ENCODE measurements at places on chromosomes 4 and X.

GRCh38 chr4:146132445-146132844, 43.1 kb upstream of the LSM6 start:
- DNase-seq = no peak

DNA sequence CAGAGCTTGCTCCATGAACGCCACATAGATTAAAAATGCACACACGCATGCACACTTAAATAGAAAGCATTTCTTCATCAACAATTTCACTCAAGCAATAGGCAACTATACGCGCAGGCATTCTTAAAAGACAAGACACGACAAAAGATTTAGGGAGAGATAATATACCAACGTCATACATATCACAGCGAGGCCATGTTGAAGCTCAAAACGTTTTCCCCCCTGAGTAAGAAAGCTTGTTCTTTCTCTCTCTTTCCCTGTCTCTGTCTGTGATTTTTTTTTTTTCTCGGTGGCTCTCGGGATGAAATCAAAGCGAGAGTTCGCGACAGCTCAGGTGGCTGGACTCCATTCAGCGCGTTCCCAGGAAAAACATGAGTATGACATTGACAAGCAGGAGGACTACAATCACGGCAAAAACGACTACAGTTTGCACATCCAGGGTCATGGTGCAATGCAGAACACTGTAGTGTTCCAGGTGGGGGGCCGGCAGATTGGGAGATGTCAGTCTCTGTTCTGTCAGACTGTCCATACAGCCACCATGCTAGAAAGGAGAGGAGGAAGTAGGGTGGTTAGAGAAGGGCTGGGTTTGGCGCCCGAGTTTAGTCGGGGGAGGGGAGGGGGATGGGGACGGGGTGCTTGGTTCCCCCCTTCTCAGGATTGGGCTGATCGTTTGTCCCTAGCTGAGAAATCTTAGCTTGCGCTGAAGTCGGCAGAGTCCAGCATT, 30.7 kb downstream of the ARHGEF9 start:
- no peak for DNase-seq

GRCh38 chrX:19885732-19886131, 1.7 kb downstream of the SH3KBP1 start:
- DNase-seq = no peak

DNA sequence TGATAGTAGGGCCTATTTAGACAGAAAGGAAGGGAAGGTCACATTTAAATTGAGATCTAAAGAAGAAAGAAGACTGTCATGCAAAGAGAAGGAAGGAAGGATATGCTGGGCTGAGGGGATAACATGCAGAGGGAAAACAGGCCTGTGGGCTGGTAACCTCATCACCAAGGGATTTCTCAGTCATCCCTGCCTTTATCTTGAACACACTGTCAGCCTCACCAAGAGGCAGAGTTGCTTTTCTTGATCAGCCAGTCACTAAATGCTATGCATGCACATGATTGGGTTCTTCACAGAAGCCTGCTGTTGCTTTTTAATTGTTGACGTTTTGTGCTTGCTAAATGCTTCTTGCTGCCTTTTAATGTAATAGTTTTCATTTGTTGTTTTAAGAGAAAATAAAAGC, 113.0 kb downstream of the ARHGAP24 start:
- DNase-seq = peak; percentile 10

DNA sequence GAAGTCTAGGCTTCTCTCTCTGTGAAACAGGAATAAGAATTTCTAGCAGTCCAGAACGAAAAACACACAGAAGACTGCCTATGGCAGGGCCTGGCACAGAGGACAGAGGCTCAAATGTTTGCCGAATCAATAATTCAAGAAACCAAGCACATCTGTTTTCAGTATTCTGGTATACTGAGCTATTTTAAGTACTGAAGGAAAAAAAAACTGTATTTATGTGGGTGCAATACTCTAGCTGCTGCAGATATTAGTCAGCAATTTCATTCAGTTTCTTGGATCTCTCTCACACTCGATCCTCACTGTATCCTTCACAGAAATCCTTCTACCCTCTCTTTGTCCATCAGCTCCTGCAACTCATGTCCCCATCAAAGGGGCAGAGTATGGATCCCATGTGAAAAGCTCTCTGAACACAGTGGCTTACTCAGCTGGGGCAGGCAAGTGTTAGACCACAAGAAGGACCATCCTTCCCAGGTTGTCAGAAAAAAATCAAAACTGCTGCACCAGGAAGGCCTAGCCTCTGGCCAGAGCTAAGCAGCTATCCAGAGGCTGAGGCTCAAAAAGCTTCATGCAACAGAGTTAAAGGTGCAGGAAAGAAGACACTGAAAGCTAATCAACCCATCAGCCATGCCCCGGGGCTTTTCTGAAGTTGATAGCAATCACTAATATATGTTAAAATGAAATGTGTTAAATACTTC, 9.1 kb upstream of the USO1 start:
- no peak for DNase-seq

DNA sequence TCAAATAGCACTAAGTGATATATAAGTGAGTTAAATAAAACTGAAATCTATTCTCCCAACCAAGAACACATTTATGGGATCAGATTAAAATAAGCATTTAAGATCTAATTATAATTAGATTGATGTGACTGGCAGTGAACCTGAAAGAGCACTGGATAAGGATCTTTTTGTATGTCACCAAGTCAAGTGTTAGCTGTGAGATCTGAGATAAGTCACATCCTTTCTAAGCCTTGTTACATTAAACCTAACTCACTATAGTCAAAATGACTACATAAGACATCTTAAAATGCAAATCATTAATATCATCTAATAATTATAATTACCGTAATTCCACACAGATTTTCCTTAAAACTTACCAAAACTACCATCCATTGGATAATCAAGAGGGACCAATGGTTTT, 1.6 kb downstream of the CCNA2 start:
- DNase-seq = no peak

GRCh38 chr4:149277705-149278104, 537.9 kb downstream of the IQCM start:
- DNase-seq = no peak

- no peak for DNase-seq
These were observed 133.3 kb upstream of the MBNL3 start for GRCh38 chrX:132622130-132622529.

- DNase-seq = no peak
These were observed 500.1 kb downstream of the PCDH18 start for GRCh38 chr4:137032222-137032621.

DNA sequence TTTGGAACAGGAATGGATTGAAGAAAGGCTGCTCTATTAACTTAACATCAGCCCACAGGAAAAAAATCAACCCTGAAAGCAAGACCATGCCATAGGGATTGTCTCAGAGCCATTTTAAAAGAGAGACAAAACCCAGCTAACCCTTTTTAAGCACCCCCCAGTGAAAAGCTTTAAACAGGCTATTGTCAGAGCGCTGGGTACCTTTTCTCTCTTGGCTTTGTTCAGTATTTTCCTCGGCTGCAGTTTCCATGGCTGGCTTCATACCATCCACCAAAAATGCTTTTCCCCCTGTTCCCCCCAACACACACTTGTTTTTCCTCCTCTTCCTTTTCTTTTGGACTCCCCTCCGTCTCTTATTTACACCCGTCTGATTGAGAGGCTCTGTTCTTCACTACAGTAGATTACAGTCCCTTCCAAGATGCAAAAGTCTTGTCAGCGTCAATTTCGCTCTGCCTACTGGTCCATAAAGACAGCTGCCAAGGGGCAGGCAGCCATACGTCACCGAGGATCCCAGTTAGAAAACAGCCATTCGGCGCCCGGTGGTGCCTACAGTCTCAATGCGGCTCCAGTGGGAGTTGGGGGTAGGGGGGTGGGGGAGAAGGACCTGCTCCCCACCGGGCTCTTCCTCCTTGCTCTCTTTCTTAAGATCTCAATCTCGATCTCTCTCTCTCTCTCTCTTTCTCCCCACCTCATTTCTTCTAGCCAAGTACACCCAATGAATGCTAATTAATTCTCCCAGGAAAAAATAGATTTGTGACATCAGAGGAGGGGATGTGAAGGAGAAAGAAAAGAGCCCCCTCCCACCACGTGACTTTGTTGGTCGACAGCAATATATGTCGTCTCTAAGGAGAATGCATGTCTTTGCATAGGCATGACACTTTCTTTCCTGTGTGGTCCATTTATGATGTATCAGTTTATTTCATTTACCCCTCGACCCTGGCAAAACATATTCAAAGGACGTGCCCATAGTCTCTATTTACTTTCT, at the start of gene GPM6B:
Gene GPM6B (minus strand): TSS at position 451 of the 985 bp plus-strand sequence. CDS start 189 bp downstream, at position 262.
- no peak for DNase-seq

DNA sequence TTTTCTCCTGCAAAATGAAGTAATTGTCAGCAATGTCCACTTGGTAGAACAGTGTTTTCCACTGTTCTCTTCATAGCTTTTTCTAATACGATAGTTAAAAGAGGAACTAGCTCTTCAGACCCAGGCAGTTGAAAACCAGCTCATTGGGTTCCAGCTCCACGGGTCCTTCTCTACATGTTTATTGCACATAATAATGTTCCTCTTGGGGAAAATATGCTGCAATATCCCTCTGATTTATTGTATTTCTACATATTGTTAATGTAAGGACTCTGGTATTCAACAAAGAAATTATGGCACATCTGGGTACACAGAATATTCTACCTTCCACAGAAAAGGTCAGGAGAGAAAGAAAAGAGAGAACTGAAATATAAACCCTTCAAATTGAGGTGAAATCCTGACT, 473.4 kb downstream of the TRIML1 start:
- no peak for DNase-seq

GRCh38 chrX:115183980-115184379, 5.2 kb upstream of the RBMXL3 start:
- DNase-seq = no peak

DNA sequence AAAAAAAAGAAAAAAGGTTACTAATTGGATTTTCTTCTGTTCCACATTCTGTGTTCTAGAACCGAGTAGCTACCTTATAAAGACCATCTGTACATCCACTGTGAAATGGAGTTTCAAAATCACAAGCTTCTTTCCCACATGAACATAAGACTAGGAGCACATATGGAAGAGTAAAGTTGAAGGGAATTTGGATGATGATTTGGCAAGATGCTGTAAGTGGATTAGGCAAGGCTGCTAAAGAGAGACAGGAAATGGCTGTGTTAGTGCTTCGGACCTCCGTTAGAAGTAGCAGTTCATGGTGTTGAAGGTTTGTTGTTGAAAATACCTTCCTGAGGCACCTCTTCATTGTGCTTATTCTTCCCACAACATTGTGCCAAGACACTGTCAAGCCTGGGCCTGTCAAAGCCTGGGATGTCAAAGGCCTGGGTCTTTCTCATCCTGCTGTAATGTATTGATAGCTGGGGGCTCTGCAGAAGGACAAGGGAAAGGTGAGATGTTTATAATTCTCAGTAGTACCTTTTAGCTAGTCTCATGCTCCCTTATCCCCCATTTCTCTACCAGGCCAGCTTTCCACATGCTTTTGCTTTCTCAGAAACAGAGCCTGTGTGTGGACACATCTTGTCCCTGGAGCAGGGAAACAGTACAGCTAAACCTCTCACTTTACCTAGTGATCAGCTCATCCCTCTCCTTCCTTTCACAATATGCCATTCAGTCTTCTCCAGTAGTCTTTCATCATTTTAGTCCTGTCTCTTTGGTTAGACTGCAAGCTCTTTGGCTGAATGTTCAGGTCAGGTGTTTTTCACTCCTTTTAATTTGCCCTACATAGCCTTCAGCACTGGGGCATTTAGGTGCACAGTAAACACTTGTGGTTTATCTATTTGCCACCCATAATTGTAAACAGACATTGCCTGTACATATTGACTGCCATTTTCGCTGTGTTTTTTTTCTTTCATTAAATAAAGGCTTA, 37.9 kb upstream of the CYP2U1 start:
- DNase-seq = no peak

GRCh38 chrX:109775386-109775785, 42.3 kb upstream of the ACSL4 start:
- no peak for DNase-seq

DNA sequence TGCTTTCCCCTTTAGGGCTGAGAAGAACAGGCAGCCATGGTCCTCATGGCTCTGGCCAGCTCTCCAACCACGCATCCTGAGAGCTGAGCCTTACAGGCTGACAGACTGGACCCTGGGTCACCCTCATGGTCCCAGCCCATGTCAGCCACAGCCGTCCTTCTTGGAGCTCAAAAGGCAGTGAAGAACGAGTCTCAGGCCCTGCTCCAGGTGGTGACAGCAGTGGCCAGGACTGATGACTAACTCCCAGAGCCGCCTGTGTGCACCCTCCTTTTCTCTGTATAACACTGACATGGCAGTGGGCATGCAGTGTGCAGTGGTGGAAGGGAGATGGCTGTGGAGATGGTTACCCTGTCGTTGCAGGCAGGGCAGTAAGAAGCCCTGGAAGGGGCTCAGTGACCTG, 10.3 kb upstream of the DUSP9 start:
- DNase-seq = no peak

- DNase-seq = no peak
These were observed 68.0 kb downstream of the ATP8A1 start for GRCh38 chr4:42588909-42589308.

DNA sequence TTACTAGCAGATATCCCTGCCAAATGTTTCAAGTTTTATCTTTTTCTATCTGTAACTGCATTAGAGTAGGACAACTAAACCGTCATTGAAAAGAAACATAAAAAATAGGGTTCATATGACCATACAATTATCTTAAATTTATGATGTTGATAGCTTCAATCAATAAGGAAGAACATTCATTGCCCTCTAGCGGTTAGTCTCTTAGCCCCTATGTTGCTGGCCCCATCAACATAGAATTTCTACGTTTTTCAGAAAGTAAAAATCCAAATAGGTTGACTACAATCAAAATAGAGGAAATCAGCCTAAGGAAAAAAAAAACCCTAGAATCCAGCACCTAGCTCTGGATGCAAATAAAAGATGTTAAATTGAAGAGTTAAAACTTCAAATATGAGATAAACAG, 225.1 kb upstream of the ITM2A start:
- no peak for DNase-seq

GRCh38 chr4:13294961-13295605, 189.1 kb downstream of the RAB28 start:
- no peak for DNase-seq

DNA sequence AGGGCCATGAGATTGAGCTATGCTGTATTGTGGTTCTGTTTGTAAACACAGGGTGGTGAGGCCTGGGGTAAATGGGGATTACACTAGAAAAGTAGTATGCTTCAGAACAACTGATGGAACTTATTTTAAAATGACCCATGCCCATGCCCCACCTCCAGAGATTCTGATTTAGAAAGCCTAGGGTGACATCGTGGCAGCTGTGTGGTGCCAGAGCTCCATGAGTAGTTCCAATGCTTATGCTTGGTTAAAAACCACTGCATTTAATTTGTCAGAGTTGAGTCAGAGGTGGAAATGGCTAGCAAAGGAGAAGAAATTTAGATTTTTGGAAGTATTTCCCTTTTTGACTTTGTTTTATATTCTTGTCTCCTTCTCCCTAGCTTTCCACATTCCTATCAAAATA, 63.4 kb upstream of the PDE5A start:
- DNase-seq = no peak

DNA sequence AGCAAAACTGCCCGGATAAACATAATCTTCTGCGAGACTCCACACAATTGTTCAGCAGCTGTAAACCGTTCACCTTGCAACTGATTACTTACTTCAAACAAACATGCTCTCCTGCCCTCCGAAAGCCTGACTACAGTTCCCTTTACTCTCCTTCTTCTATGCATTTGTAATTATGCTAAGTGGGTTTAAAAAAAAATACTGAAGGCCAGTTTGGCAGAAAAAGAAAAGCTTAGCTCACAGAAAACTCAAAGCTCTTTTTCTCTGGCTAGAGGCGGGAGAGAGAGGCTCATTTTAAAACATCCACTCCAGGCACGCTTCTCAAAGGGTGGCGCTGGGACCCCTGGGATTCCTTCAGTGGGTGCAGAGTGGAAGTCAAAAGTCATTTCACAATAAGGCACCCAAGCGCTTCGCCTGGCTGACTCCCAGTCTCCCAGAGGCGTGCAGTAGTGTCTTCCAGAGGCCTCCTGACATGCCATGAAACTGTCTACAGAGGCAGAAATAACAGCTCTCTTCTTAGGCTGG, 1.9 kb downstream of the DHRSX start:
- peak; percentile 18 for DNase-seq
